ENCODE measurements at places on chromosomes 2 and 18.

DNA sequence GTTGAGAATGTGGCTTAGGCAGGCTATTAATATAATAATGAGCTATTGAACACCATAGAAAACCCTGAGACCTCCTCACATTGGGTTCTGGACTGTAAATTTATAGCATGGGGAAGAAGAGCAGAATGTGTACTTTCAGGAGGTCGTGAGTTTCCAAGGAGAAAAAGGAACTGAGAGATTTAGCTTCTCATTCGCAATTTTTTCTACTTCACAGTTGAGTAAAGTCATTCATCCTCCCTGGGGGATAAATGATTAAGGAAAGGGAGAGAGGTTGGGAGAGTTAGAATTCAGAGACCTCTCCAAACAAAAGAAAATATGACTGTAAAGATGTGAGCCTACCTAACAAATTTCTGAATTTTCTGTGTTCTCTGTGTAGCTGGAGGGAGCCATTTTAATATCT, 205.8 kb upstream of the CYRIA start:
- no peak for DNase-seq

DNA sequence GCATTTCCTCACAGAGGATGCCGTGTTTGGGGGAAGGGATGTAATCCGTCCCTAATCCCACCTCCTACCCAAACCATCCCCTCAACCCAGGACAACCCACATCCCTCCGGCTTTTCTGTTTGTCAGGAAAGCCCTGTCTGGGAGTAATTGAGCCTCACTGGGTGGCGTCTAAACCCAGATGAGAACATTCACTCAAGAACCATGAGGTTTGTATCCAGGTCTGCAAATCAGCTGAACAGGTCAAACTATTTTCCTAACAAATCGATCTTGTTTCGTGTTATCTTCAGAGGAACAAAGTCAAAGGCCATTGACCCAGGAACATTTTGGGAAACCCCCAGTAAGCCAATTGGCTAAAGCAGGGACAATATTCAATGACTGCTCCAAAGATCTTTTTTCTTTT, 25.7 kb downstream of the CYP27C1 start:
- no peak for DNase-seq

DNA sequence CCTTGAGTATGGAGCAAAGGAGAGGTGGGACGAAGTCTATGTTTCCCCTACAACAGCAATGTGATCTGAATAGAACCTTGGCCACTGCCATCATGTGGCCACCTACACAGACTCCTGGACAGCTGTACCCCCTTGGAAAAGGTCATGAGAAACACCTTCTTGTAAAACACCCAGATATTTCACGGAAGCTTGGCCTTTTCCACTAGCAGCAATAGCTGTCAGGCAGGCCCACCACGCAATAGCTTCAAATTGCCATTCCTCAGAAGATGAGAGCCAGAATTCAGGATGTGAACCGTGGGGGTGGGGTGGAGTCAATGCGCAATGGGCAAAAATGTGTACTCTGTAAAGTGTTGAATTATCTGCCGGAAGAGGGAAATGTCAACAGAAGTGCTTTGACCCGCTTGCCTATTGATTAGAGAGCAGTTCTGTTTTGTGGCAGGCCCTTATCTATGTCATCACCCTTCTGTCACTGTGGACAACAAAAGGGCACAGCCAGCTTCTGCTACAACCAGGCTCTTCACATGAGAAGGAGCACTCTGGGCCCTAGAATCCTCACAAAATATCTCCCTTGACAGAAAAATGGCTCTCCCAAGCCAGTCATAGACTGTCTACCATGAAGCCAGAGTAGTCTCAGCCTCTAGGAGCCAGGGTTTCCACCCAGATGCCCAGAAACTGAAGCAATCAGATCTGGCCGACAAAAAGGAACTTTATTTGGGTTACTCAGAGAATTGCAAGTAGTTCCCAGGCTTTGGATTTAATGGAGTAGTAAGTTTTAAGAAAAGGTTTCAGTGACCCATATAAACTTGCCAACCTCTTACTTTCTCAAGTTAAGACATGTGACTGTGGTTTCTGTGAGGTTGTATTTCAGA, 9.5 kb downstream of the INPP1 start:
- DNase-seq, result no peak

GRCh38 chr2:239078128-239078924, 230.4 kb downstream of the TWIST2 start:
- DNase-seq, result no peak

DNA sequence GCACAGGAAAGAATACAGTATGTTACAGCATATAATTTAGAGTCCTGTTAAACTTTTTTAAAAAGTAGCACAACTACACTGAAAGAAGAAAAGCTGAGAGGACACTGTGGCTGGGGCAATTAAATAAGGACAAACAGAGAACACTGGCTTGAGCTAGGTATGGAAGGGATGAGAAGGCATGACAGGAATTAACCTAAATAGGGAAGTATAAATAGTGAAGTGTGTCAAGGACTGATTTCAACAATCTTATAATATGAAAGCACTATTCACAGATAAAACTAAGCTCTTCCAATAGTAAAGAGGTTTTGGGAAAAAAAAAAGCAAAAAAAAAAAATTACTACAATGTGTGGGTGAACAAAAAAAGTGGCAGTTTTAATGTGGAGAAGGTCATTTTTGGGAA, 45.5 kb downstream of the PPP3R1 start:
- DNase-seq, result no peak

DNA sequence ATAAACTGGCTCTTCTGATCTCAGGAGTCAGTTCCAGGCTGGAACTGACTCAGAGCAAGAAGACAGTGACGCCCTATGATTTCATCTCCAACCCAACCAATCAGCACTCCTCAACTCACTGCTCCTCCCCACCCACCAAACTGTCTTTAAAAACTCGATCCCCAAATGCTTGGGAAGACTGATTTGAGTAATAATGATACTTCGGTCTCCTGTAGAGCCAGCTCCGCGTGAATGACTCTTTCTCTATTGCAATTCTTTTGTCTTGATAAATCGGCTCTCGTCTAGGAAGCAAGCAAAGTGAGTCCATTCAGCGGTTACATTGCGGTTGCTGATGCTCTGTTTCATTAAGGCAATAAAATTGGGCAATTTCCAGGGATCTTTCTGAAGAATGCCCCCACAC, 1025.3 kb upstream of the CNTNAP5 start:
- DNase-seq, result no peak

DNA sequence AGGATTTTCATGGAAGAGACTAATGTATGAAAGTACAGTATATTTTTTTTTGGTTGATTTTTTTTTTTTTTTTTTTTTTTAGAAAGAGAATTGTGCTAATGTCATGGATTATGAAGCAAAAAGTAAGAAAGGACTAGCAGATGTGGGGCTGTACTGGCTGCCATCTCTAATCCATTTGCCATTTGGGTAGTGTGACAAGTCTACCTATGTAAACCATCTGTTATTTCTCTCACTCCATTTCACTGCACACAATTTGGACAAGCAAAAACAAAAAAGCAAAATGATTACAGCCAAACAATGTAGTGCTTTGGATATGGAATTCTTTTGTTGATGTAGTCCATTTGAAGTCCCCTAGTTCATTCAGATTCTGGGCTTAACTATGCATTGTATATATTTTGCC, 1355.4 kb downstream of the LRP1B start:
- no peak for DNase-seq

- peak; percentile 75 for DNase-seq
Measured at GRCh38 chr2:98385050-98385699, 38.9 kb downstream of the CNGA3 start.

GRCh38 chr2:224027931-224028330, 11.2 kb downstream of the SERPINE2 start:
- DNase-seq, result no peak

DNA sequence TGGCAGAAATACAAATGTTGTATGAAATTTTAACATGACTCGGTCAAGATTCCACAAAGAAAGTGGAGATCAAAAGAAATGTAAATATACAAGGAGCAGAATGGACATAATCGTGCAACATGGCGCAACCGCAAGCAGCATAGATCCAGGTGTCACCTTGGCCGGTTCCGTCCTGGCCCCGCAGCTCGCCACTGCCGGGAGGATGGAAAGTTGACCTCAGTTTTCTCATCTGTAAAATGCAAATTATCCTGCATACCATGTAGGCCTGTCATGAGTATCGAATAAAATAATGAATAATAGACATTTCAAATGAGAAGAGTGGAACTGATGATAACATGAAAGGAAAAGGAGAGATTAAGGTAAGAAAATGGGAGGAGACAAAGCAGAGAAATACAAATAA, 427.3 kb upstream of the SMIM21 start:
- no peak for DNase-seq

- DNase-seq, result no peak
Measured at GRCh38 chr2:210792000-210792399, 235.6 kb downstream of the CPS1 start.

DNA sequence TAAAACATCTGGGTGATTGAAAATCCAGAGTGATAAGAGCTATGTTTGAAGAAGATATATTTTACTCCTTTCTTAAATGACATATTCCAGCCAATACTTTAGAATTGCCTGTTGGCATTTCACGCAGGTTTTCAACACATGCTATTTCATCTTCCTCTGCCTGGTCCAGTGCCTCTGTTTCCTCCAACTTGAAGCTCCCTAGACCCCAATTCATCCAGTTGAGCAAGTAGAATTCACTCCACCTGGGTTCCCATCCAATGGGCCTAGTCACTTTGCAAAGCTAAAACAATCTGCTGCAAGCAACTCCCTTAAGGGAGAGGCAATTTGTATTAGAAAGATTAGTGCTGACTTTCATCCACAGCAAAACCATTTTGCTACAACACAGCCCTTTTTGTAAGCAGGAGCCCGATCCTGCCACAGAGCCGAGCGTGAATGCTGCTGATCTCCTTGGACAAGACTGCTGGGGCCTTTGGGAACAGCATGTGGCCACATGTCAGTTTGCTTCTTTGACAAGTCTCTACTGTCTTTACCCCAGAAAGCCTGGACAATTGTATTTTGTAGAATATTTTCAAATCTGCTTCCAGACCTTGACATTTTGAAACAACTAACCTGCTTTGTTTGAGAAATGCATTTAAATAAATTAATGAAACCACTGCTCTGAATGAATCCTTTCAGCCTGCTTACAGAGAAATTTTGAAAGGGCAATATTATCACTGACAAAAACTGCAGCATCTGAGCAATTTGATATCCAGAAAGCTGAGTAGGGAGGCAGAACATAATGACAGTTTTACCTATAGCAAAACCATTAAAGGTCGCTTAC, 259.1 kb downstream of the TDRD15 start:
- no peak for DNase-seq

GRCh38 chr18:12305211-12305610, 2.8 kb upstream of the TUBB6 start:
- no peak for DNase-seq

DNA sequence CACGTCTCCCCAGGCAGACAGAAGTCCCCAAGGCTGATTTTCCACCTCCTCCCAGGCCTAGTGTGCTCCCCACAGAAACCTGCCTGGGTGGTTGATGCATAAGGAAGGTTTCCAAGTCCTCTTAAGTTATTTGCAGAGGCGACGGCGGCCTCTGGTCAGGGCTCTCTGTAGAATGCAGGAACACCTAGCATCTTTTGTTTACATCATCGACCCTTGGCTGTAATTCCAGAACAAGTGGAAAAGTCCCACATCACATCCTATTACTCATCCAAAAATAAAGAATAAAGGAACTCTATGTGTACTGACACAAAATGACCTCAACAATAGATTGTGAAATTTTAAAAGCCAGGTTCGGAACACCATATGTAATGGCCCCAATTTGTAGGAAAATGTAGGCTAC, 211.1 kb downstream of the ALPK2 start:
- no peak for DNase-seq

- no peak for DNase-seq
Measured at GRCh38 chr2:6750411-6751158, 115.1 kb downstream of the CMPK2 start.

GRCh38 chr2:120949027-120949956, 213.6 kb downstream of the GLI2 start:
- DNase-seq, result no peak
